Activated naive CD4-positive, alpha-beta T cell treated with anti-CD3 and anti-CD28 coated beads, Interleukin-2, amount 50 U/mL, for 72 hours (primary cell): ENCODE measurements at places on chromosomes 12 and 14.

GRCh38 chr14:52901357-52901980 lies 49.4 kb downstream of the FERMT2 start:
- DNase-seq: no peak

- DNase-seq: no peak
These were observed 40.8 kb downstream of the PRKCH start for GRCh38 chr14:61362072-61362750.

GRCh38 chr14:103856607-103857006 lies 9.2 kb upstream of the PPP1R13B start:
- no peak for DNase-seq

DNA sequence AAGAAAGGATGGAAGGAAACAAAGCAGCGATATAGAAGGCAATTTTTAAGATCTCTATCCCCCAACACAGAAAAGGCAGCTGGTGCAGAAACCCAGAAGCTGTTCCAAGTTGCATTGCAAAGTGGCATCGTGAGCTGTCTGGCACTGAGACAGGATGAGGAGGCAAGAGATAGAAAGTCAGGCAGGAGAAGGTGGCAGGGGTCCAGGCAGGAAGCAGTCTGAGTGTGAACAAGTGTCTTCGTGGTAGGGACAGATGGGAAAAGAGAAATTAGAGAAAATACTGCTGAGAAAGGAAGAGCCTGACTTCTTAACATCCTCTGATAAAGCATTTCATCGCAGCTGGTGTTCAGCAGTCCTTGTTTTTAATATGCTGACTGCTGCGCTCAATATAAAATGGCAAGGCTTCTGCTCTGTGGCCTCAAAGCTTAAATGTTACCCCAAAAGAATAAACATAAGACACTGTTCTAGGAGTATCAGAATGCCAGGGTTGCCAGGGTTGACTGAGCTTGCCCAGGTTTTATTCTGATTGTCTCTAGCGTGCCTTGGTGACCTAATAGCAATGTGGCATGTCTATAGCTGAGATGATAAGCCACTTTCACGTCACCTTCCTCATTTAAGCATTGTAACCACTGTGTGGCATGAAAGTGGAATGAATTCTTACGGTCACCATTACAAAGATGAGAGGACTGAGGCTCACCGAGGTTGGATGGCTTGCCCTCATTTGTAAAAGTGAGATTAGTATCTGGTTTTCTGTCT lies 397.6 kb downstream of the NUAK1 start:
- DNase-seq: no peak

GRCh38 chr14:33836203-33836899 lies 114.5 kb downstream of the EGLN3 start:
- no peak for DNase-seq

- no peak for DNase-seq
These were observed 64.1 kb upstream of the USP15 start for GRCh38 chr12:62196146-62196545.

- DNase-seq: no peak
These were observed 61.6 kb upstream of the ZFP36L1 start for GRCh38 chr14:68854421-68854820.

DNA sequence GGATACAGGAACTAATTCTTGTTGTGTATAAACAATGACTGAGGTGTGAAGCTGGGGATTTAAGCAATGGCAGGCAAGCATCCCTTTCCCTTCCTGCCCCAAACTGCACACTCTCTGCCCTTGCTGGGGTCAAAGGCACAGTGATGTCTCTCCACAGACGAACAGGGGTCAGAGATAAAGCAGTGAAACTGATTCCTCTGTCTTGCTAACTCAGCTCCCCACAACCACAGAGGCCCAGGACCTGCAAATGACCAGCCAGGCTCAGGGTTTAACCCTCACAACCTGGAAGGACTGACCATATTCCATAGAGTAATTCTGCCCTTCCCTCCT lies 67.2 kb downstream of the CCDC88C start:
- no peak for DNase-seq

GRCh38 chr12:41903014-41903708 lies 241.5 kb downstream of the GXYLT1 start:
- DNase-seq: no peak

DNA sequence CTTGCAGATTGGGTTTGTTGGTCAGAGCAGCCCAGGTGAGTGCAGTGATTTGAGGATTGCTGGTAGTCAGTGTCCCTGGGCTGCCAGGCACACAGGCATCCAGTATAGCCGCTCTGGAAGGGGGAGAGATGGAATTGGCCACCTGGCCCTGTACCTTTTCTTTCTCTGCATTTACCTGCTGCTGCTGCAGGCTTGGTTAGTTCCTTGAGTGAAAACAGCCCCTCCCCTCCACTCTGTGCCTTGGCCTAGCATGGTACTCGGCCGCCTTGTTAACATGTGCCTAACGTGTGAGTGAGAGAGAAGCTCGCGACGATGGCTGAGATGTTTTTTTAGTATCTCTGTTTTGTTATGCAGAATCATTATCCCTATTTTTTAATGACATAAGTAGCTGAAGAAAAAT lies 49.3 kb upstream of the AMN start:
- DNase-seq: no peak

DNA sequence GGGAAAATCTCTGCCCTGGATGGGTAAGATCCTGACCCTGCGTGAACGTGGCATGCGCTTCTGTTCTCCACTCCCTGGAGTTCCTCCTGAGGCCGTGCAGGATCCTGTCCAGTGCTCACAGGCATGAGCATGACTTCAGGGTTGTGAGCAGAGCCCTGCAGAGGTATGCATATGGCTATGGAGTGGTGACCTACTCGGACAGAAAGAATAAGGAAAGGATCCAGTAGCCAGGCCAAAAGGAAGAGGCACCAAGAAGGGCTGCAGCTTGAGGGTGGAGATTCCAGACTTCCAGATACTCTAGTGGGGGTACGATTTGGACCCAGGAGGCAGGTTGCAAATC lies 20.8 kb upstream of the CD27 start:
- no peak for DNase-seq

DNA sequence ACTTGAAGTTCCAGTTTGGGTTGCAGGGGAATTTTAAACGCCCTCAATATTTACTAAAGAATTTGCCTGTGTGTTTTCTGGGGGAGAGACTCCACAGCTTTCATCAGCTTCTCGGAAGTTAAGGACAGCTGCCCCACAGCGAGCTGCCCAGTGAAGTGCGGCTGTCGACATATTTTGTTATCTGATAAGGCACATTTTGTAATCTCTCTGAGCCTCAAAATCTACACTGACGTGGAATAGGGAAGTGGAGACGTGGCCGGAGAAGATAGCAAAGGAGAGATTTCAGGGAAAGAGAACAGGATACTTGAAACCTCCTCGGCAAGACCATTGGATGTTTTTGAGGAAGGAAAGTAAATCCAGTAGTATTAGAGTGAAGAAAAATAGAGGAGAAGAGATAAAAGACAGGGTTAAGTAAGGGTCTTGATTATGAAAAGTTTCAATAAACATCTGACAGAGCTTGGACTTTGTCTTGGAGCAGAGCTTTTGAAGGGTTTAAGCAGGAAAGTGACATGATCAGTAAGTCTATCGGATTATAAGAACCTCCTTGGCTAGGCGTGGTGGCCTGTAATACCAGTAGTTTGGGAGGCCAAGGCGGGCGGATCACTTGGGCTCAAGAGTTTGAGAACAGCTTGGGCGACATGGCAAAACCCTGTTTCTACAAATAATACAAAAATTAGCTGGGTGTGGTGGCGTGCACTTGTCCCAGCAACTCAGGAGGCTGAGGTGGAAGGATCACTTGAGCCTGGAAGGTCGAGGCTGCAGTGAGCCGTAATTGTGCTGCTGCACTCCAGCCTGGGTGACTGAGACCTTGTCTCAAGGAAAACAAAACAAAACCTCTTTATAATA lies 1.1 kb downstream of the POLR3B start:
- DNase-seq: no peak

DNA sequence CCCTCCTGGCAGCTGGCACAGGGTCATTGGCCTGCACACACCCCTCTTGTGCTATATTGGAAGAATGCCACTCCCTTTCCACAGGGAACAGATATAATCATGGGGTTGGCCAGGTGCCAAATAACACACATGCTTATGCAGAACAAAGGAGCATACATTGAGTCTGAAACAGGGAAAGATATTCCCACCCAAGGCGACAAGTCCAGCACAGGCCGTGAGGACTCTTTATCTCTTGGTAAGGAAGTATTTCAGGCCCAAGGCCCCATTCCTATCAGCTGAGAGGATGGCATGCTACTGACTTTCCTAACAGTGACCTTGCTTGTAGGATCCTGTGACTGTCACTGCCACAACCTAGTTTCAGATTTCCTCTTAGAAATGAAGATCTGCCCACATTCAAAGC lies 59.0 kb upstream of the STXBP6 start:
- DNase-seq: no peak

GRCh38 chr12:120229071-120229486 lies 28.2 kb upstream of the RPLP0 start:
- no peak for DNase-seq

GRCh38 chr14:38290601-38291188 lies 34.8 kb upstream of the CLEC14A start:
- no peak for DNase-seq

- no peak for DNase-seq
These were observed 279.4 kb downstream of the FOXN3 start for GRCh38 chr14:89137526-89138163.

DNA sequence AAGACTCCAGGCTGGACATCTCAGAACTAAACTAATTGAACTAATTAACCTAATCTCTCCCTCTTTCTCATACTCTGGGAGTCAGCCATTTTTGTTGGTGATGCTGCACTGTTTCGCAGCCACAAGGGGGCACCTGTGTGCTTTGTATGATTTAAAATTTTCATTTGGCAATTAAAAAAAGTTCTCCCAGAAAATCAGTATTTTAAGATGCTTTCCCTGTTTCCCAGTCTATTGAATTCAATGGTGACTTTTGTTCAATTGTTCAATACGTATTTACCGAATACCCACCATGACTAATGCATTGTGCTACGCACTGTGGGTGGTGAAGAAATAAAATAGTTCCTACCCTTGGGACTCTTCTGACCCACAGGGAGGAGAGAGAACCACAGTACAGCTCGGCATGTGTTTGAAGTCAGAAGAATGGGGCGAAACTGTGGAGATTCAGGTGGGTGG lies 63.7 kb downstream of the ZNF664 start:
- DNase-seq: no peak

GRCh38 chr12:132075714-132076553 lies 68.2 kb downstream of the DDX51 start:
- DNase-seq: no peak

- no peak for DNase-seq
These were observed 295.7 kb upstream of the FKBP4 start for GRCh38 chr12:2498964-2499500.

GRCh38 chr12:122998316-122998715 lies 17.8 kb downstream of the ARL6IP4 start:
- no peak for DNase-seq

DNA sequence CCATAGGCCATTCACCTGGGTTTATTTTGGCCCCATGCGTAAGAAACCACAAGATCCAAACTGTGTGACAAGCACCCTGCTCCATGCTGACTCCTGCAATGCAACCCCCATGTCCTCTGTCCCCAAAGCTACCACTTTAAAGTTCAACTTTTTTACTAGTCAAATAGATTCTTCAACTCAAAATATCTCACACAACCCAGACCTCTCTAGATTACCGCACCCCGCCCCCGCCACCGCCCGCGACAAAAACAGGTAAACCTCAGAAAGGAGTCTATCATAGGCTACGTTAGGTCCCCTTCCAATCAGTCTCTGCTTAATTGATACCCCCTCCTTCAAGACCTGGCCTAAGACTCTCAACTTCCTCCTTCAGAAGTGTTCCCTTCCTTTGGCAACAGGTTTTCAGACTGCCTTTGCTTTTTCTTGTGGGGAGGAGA lies 2.2 kb downstream of the ZFP36L1 start:
- peak; percentile 69 for DNase-seq

DNA sequence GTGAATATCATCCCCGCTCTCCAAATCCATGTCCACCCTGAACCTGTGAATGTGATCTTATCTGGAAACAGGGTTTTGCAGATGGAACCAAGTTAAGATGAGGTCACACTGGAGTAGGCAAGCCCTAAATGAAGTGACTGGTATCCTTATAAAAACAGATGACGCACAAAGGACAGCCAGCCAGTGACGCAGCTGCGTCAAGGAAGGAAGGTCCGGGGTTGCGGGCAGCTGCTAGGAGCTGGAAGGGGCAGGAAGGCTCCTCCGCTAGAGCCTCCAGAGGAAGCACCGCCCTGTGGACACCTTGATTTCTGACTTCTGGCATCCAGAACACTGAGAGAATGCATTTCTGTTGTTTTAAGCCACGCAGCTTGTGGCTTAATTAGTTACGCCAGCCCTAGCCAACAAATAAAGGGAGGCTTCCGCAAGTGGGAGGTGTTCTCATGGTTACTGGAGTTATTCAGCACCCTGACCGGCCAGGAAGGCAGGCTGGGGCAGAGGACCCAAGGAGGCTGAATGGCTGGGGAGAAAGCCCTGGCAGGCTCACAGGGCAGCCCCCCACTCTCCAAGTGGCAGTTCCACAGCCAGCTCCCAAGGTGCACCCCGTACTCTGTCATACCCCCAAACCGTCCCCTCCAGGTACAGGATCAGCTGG lies 127.6 kb upstream of the NCOR2 start:
- no peak for DNase-seq

- no peak for DNase-seq
These were observed 131.5 kb downstream of the GPR135 start for GRCh38 chr14:59333668-59334067.

DNA sequence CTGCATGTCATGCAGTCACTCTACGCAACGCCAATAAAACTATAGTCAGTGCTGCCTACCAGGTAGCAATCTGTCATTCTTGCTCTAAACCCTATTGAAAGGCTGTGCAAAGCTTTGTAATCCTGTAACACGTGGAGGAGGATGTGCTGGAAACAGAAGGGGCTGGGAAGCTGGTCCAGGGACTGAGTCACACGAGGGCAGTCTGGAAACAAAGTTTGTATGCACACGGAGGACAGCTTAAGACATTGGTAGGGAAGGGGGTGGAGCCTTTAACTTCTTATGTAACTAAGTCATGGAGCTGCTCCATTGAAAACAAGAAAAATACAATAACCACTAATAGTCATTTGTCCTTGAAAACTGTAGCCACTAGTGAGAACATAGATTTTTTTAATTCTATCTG lies 128.0 kb downstream of the BCAT1 start:
- DNase-seq: no peak

DNA sequence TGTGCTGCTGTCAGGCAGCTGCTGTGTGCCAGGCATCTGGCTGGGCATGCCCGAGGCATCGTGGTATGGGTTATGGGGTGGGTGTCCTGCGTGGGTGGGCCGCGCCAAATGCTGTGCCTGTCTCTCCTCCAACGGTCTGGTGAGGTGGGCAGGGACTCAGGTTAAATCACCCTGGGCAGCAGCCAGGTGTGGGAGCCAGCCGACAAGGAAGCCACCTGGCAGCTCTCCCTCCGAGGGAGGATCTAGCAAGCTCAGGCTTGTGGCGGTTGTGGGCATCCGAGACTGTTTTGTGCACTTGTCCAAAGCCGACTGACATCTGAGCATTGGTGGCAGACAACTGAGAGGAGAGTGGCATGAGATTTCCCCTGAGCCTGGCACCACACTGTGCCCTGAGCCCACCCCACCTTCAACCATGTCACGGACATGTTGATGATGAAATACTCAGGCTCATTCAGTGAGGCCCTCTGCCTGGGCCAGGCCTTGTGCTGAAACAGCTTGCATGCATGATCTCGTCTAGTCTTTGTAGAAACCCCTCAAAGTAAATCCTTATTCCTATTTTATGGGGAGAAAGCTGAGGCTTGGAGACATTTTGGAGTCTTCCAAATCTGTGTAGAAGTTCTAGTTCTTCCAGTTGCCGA lies 181.8 kb upstream of the MYL2 start:
- no peak for DNase-seq
